ENCODE measurements at places on chromosomes 3 and 15.

- no peak for DNase-seq
These were observed 9.9 kb upstream of the STRA6 start for GRCh38 chr15:74212494-74212893.

GRCh38 chr3:171838218-171838720, 4.9 kb upstream of the TMEM212 start:
- no peak for DNase-seq

DNA sequence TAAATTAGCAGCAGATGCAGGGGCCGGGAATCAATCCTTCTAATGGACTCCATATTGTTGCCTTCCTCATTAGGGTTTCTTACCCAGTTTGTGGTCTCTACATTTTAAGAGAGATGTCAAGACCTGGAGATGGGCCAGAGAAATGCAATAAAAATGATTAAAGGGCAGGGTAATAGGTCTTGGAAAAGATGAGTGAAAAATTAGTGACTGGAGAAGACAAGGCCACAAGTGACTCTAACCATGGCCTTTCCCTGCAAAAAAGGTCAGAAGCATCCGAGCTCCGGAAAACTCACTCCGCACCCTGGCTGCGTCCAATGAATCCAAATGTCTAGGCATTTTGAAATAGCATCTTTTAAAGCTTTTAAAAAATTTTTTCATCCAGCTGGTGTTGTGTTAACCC, 152.8 kb downstream of the ARRDC4 start:
- DNase-seq: no peak

GRCh38 chr15:39230205-39230907, 350.5 kb upstream of the THBS1 start:
- no peak for DNase-seq

DNA sequence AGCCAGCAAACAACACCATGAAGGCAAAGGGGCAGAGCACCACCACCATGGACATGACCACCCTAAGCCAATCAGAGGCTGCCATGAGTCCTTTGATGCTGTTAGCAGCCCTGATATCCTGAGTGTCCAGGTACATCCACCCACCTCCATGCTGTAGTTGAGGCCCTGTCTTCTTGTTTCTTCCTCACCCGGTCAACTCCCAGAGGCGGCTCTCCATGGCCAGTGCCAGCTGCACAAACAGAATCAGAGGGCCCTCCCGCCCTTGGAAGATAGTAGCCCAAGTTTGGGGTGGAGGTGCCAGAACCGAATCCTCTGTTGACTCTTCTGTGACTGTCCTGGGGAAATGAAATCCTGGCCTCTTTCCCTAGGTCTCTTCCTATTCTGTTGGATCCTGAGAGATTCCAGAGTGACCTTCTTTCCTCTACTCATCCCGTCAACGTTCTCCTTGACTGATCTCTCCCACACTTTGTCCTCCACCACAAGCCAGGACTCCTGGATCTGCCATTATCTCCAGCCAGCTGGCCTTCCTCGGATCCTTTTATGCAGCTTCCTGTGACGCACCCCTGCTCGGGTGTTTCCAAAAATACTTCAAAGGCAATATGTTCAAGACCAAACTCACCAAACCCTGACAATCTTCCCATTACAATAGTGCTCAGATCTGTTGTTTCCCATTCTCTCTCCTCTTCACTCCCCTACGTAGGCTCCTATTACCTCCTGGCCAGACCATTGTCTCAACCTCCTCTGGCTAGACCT, 45.4 kb upstream of the DLG1 start:
- no peak for DNase-seq

DNA sequence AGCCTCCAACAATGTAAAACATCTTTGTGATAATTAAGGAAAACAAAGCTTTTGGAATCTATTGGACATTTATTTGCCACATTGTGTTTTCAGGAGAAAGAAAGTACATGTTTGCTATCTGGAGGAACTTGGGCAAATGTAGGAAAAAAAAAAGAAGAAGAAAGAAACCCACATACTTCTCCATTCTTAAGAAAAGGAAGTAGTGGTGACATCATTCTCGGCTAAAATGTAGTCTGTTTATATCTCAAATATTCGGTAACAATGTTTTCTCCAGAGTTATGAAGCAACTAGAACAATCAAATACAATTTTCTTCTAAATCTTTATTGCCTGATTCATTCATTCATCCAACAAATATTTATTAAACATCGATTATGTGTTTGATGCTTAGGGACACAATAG, 2.3 kb upstream of the TGFBR2 start:
- no peak for DNase-seq

- DNase-seq: no peak
These were observed 148 bp downstream of the RBMS3 start for GRCh38 chr3:29281094-29281343.

DNA sequence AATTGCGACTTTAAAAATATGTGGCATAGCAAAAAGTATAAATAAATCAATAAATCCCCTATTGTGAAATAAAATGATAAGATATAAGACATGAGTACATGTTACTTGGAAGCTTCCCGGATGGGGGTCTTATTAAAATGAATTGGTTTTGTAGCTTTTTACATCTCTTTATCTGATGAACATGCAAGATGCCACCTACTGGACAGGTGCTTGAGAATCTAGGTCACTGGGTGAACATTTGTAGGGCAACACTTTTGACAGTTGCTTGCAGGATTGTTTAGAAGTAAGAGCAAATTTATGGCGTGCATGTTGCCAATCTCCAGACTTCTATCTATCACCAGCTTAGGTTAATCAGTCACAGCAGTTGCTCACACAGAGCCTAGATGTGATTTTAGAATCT, 362.7 kb upstream of the SUCLG2 start:
- DNase-seq: peak; percentile 3

- no peak for DNase-seq
These were observed 17.4 kb upstream of the SYNM start for GRCh38 chr15:99087405-99087943.

DNA sequence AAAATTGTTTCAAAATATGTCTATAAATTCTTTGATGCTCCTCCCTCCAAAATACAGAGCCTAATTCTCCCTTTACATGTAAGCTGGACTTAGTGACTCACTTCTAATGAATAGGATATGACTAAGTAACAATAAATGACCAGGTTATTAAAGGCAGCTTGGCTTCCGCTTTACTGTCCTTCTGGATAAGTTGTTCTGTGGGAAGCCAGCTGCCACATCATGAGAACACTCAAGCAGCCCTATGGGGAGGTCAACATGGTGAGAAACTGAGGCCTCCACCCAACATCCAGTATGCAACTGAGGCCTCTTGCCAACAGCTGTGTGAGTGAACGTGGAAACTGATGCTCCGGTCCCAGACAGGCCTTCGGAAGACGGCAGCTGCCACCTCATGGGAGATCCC, 247.3 kb upstream of the CHRM5 start:
- DNase-seq: peak; percentile 2

- DNase-seq: no peak
These were observed 45.2 kb downstream of the ADAMTS7 start for GRCh38 chr15:78766041-78766440.

- no peak for DNase-seq
These were observed 181.9 kb upstream of the UBE2E1 start for GRCh38 chr3:23623844-23624243.

GRCh38 chr3:166889241-166889640, 490.9 kb downstream of the ZBBX start:
- no peak for DNase-seq

DNA sequence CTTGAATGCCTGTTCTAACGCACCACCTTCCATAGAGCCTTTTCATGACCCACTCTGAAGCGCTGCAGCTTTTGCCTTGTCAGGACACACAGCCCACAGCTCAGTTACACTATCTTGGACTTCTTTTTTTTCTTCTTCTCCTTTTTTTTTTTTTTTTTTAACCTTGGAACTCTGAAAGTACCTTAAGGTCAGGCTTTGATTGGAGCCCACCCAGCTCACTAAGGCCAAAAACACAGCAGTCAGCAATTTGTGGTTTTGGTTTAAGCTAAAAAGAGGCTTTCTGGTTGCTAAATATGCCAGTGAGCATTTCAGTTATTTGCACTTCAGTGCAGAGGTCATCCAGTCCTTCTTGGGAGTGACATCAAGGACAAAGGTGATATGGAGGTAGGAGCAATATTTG, 1.7 kb downstream of the SLC25A20 start:
- DNase-seq: no peak

GRCh38 chr3:100954990-100955389, 38.2 kb downstream of the ABI3BP start:
- no peak for DNase-seq

DNA sequence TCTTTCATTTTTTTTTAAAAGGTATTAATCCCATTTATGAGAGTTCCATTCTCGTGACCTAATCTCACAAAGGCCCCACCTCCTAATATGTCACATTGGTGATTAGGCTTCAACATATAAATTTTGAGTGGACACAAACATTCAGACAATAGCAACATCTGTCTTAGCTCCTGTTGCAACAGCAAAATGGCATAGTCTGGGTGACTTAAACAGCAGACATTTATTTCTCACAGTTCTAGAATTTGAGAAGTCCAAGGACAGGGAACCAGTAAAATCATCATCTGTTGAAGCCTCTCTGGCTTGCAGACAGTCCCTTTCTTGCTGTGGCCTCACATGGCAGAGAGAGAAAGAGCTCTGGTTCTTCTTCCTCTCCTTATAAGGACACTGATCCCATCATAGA, 3.2 kb upstream of the PLSCR2 start:
- DNase-seq: no peak

DNA sequence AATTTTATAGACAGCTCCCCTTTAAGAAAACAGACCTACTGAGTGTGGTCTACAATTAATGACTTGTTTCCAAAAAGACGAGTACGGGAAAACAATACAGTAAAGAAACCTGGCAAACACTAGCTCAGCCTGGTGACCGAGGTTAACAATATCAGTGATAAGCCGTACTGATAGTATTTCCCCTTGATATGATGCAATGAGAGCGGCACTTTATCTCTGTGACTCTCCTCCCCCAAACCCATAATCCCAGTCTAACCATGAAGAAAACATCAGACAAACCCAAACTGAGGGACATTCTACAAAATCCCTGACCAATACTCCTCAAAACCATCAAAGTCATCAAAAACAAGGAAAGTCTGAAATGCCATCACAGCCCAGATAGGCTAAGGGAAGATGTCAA, 8.2 kb downstream of the DENND4A start:
- no peak for DNase-seq

- no peak for DNase-seq
These were observed 33.6 kb downstream of the GPR171 start for GRCh38 chr3:151169262-151169947.

GRCh38 chr3:194396859-194397756, 2.0 kb downstream of the GP5 start:
- peak; percentile 47 for DNase-seq

- DNase-seq: no peak
These were observed 138.0 kb upstream of the SMAD3 start for GRCh38 chr15:66927201-66928077.

- DNase-seq: no peak
These were observed 39.3 kb upstream of the FURIN start for GRCh38 chr15:90829126-90829525.

DNA sequence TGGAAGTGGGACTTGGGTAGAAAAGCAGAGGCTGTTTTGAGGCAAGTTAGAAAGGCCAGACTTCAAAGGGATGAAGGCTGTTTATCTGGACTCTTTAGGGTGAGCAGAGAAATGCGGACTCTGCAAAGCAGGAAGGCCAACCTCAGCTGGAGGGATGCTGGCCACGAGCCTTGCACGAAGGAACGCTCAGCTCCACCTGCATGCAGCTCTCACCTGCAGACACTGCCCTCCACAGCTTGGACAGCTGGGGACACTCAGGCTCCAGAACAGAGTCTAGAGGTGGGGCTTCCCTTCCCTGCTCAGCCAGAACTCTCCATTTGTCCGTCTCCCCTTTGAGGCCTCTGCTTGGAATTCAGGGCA, 229.7 kb downstream of the ADAMTS17 start:
- peak; percentile 56 for DNase-seq

- DNase-seq: no peak
These were observed 7.5 kb upstream of the MAN2A2 start for GRCh38 chr15:90895571-90896117.

- DNase-seq: no peak
These were observed 169.9 kb downstream of the XXYLT1 start for GRCh38 chr3:195101001-195101583.

DNA sequence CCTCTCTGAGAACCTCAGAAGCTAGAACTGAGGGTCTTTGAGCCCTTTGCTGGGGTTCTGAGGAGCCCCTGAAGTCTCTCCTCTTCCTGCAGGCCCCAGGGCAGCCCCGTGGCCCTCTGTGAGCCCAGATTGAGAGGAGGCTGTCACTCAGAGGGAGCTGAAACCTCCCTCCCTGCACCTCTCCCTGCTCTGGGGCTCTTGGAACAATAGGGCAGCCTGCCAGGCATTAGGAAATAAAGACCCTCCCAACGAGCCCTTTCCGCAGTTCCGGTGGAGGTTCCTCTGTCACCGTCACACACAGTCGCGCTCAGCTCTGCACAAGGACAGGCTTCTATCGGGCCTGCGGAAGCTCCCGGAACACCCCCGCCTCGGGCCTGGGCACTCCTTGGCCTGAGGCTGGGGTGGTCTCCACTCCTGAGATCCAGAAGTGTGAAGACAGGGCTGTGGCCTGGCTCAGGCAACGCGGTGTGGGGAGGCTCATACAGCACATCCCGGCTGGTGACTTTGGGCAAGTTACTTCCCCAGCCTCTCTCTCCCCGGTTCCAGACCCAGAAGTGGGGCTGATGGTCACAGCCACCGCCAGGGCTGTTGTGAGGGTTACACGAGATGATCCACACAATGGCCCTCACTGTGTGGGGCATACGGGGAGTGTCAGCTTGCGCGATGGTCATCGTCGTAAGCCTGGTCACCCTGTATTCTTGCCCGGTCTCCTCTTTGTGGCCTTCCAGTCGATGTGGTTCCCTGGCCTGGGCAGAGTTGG, 17.7 kb downstream of the MELTF start:
- no peak for DNase-seq

DNA sequence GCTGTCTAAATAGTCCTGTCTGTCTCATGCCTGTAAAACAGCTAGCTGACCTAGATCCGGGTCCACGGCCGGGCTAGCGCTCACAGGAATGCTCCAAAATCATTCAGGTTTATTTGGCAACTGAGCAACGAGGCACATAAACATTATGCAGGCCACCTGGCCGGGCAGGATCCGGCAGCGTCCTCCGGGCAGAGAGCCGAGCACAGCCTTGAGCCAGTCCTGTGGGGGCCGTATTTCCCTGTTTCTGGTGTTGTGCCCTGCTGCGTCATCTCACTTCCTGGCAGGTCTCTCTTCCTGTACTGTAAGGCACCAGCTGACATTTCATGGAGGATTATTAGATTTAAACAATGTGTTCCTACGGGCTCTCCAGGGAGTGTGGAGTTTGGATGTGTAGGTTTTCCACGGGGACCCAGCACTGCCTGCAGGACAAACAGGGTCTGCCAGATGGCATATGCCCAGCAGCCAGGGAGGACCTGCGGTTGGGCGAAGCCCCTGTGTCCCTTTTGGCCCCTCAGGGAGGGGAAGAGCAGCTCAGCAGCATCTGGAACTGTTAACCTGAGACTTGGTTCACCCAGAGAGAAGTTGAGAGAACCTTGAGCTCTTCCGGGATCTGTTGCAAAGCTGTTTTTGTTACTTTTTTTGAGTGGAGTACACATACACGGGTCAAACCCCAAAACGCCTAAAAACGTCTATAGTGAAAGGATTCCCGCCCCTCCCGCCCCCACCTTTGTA, 16.6 kb upstream of the LRRK1 start:
- no peak for DNase-seq

- DNase-seq: no peak
These were observed 1.1 kb downstream of the SNRK start for GRCh38 chr3:43287500-43287873.

GRCh38 chr3:101950510-101950909, 101.2 kb downstream of the NFKBIZ start:
- DNase-seq: no peak

GRCh38 chr3:13158871-13159270, 85.6 kb upstream of the IQSEC1 start:
- DNase-seq: no peak

GRCh38 chr15:79090487-79091203, at the start of gene RASGRF1:
TSS of gene RASGRF1 (minus strand) at chr15:79090780. CDS start at chr15:79090498, 282 bp downstream.
- DNase-seq: no peak
